ENCODE measurements at places on chromosomes 1 and 21.
A peak's percentile ranks its signal among the peaks of the same experiment; 100 is the strongest.

DNA sequence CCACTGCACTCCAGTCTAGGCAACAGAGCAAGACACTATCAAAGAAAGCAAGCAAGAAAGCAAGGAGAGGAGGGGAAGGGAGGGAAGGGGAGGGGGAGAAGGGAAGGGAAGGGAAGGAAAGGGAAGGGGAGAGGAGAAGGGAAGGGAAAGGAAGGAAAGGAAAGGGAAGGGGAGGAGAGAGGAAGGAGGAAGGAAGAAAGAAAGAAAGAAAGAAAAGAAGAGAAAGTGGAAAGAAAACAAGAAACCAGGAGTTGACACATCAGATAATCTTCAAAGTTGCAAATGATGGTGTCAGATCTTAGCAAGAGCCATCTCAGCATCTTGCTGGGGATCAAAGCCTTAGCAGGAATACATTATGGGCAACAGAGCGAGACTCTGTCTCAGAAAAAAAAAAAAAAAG, 14.9 kb upstream of the CDA start:
- DNase-seq, result no peak

- DNase-seq, result peak; percentile 11
Observed at GRCh38 chr1:173573596-173573995, 29.3 kb downstream of the SLC9C2 start.

DNA sequence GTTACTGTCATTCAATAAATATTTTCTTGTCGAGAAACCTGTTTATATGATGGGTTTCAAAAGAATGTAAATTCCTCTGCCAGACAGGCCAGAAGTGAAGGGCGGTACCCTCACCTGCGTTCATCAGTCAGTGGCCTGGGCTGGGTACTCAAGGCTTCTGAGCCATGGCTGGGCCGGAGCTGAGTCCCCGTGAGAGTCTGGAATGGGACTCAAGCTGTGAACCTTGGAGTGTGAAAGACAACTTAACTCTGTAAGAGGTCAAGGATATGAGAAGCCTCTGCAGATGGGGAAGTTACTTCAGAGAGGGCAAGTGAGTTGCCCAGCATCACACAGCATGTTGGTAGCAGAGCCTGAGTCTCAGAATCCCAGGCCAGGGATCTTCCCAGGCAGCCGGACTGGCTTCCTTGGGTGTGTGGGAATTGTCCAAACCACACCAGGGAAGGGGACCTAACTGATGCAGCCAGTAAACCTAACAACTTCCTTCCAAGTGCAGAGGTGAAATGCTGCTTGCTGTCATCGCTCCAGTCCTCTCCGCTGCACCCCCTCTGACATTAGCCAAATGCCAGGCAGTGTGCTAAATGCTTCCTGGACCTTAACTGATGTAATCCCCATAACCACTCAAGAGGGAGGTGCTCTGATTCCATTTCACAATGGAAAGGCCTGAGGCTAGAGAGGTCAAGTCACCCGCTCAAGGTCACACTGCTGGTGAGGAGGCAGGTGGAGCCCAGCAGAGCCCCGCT, 4.8 kb downstream of the DISP3 start:
- no peak for DNase-seq

DNA sequence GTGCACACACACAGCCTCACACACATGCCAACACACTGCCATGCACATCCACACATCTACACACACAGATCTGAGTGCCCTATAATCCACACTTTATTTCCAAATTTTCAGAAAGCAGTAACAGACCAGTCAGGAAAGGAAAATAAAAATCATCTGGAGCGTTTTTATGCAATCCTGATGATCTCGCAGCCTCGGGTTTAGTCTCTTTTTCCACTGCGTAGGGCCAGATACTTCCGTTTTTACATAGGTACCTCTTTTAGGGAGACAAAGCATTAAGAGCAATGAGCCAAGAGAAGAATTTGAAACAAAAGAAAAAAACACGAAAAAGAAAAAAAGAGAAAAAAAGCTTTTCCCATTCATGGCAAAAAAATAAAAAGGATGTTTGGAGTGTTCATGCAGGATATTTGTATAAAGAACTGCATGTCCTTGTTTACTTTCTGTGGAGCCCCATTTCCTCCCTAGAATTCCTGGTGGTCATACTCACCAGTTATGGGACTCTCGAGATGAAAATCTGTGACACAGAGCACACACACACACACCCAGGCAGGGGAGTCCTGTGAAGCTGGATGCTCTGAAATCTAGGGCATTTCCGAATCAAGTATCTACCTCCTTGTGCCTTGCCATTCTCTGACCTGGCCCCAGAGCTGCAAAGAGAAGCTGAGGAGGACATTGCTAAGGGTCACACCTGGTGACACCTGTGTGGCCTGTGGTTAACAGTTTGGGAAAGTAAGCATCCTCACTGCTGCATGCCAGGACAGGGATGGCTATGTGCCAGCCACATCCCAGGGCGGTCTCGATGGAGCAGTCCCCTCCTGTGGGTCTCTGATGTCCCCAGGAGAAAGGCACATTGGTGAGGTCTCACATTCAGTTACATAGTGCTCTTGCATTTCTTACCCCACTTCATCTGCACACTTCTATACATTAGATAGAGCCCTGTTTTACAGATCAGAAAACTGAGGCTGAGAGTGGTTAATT, 83.6 kb downstream of the RUNX1 start:
- peak; percentile 75 for DNase-seq

- no peak for DNase-seq
Observed at GRCh38 chr1:235136111-235136510, 7.5 kb upstream of the TOMM20 start.

All from amniotic epithelial cell (primary cell).